ENCODE measurements at places on chromosomes 6 and 20.

- DNase-seq, result no peak
Measured at GRCh38 chr20:7654231-7654630, 286.0 kb downstream of the HAO1 start.

GRCh38 chr6:7107578-7108195, at the start of gene RREB1:
Gene RREB1 (plus strand): TSS chr6:7107961. CDS start chr6:7181912, 73,951 bp downstream.
- DNase-seq, result peak; percentile 86

DNA sequence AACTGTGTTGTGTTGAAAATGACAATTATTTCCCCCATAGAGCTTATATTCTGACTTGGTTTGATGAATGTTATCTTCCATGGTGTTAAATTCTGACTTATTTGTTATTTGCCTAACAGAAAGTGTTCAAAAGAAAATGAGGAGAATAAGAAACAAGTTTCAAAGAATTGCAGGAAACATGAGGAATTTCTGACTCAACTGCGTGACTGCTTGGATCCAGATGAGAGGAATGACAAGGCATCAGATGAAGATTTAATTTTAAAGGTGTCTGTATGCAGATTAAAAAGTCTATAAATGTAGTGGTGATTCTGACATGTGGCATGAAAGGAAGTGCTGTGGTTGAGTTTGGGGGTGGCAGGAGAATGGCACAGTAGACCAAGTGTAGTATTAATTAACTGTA, 50.6 kb downstream of the CCDC170 start:
- no peak for DNase-seq

GRCh38 chr6:28635547-28636158, 110.0 kb downstream of the GPX5 start:
- DNase-seq, result no peak

GRCh38 chr6:113451049-113451448, 406.1 kb upstream of the MARCKS start:
- no peak for DNase-seq

DNA sequence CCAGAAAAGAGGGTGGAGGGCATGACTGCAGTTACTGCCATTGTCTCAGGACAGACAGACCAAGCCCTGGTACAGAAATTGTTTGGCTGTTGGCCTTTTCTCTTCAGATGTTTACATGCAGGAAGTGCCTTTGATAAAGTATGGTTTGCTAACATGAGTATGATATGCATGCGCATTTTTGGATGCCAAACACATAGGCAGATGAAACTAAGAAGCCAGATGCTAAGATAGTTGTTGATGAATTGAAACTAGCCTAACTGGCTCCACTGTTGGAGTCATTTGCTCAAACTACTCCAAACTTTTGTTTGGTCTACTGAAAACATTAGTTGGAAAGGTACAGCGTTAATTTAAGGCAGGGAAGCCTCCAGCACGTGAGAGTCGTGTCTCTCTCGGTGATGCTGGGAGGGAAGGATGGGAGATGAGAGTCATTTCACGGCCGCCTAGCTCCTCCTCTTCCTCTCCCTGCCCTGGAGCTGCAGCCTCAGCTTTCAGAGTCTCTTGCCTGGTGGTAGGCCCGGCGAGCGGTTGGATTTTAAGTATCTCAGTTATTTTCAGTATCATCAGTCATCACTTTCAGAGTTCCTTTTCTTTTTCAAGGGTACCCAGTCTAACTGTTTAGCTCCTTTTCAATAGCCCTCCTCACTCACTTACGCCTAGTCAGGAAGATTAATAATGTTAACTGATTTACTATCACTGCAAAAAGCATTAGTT, 29.7 kb downstream of the RREB1 start:
- DNase-seq, result peak; percentile 77

DNA sequence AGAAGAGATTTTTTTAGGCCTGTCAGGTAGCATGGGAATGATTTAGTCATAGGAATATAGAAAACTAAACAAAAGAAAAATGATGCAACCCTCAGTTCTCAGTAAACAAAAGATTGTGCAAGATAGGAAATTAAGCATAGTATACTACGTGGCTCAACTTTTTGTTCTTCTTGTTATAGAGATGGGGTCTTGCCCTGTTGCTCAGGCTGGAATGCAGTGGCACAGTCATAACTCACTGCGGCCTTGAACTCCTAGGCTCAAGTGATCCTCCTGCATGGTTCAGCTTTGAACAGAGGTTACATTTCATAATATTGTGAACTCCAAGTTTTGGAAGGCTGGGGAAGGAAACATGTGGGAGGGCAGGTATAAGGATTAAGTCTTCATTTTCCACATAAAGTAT, 28.5 kb downstream of the SLX4IP start:
- no peak for DNase-seq

DNA sequence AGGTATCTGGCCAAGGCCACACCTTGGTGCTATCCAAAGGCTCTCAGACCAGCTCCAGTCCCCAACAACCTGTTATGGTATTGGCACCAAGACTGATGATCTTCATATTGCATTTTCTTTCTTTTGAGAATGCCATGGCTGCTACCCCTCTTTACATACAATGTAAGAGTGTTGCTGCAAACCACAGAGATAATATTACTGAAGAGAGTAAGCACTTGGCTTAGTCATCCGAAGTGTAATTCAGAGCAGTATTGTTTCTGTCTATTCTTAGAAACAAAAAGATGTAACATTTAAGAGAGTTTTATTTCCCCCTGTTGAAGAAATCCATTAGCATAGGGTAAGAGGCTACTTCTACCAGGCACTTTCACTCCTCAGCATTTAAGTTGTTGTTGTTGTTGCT, 212.5 kb downstream of the C6orf118 start:
- no peak for DNase-seq

- DNase-seq, result no peak
Measured at GRCh38 chr20:50605136-50605535, 86.2 kb downstream of the RIPOR3 start.

GRCh38 chr6:108403236-108403635, 108.4 kb downstream of the AFG1L start:
- DNase-seq, result no peak

DNA sequence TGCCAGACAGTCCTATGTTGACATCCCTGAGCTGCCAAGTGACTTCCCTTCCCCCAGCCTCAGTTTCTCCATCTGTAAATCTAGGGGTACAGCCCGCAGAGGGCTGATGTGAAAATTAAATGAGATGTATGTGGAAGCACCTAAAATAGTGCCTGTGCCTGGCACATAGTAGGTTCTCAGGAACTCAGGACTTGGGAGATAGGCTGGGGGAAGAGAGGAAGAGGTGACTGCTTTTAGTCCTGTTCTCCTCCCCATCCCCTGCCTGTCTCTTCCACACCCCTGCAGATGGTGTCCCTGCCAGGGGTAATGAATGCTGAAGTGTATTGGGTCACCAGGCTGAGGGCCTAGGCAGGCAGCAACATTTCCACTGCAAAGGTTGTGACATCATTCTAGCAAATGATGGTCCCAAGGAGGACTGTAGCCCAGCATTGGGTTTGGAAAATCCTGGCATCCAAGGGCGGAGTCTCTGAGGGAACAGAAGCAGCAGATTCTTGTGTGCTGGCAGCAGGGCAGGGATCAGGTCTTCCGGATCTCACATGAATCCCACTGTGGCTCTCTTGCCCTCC, 1.8 kb downstream of the SNPH start:
- no peak for DNase-seq

- no peak for DNase-seq
Measured at GRCh38 chr20:62200491-62201172, 17.8 kb downstream of the MTG2 start.

DNA sequence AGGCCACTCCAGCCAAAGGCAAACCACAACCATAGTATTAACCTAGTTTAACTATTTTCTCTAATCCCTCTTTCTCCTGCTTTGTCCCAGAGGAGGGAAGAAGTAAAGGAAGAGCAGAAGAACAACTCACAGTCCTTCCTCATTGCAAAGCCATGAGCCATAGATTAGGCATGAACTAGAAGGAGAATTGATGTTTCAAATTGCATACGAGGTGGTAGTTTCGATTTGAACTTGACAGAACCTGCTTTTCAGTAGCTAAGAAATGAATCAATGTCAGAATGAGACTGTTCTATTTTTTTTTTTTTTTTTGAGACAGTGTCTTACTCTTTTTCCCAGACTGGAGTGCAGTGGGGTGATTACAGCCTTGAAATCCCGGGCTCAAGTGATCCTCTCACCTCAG, 48.3 kb downstream of the PROKR2 start:
- DNase-seq, result no peak

DNA sequence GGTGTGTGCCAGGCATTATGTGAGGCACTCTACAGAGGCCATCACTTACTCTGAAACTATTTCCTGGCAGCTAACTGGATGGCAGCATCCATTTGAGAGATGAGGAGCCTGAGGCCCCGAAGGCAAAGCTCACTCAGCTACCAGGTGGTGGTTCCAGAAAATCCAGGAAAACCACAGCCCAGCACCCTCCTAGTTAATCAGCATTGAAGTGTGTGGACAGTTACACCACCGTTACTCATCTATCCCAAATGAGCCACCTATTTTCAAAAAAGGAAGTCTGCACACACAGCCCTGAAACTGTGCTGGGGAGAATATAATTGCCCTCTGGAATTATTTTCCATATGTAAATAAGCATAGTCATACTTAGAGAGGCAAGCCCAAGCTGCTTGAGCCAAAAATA, 67.4 kb downstream of the CNBD2 start:
- no peak for DNase-seq

DNA sequence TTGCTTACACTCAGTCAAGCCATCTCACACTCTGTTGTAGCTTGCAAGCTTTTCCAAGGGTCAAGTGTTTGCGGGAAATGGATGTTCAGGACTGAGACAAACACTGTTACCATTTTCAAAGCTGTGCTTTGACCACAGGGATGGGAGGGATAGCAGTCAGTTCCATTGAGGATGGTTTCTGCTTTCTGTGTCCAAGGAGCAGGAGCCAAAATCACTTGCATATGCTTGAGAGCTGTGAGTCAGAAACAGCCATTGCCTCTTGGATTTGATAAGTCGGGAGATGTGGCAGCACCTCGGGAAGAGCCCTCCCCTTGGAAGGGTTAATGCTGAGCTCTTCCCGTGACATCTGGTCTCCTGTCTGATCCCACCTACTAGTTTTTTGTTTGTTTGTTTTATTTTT, 85.2 kb downstream of the TCP11 start:
- no peak for DNase-seq

GRCh38 chr20:5626603-5627002, 123.6 kb upstream of the SHLD1 start:
- DNase-seq, result no peak

- no peak for DNase-seq
Measured at GRCh38 chr6:144278659-144279314, 6.3 kb upstream of the UTRN start.

- no peak for DNase-seq
Measured at GRCh38 chr6:21691685-21692346, 98.3 kb downstream of the SOX4 start.

DNA sequence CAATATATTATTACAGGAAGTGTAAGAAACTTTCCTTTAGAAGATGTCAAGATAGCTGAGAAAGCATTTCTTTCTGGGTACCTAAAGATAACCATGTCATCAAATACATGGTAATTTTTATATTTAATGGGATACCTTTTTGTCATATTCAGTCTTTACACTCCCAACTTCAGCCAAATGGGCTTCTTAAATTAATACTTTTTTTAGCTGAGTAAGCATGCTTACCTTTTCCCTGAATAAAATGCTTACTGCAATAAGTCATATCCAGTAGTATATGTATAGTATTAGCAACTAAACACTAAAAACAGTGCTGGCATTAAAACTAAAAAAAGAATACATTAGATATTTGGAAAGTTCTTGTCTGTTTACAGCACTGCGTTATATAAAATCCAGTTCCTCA, 17.4 kb upstream of the PBOV1 start:
- no peak for DNase-seq

DNA sequence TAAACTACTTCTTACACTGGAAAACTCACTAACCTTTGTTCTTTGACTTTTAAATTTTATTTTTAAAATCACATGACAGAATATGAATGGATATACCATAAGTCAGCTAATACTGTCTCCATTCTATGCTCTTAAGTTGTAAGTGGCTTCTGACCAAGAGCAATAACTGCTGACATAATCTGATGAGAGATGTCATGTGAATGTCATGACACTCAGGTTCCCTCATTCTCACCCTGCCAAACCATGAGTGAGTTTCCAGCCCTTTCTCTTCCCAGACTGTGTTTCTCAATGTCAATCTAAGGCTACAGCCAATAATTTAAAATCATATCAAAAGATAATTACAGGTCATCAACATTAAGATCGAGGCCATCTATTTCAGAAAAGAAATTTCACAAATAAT, 39.7 kb downstream of the KIF16B start:
- no peak for DNase-seq

DNA sequence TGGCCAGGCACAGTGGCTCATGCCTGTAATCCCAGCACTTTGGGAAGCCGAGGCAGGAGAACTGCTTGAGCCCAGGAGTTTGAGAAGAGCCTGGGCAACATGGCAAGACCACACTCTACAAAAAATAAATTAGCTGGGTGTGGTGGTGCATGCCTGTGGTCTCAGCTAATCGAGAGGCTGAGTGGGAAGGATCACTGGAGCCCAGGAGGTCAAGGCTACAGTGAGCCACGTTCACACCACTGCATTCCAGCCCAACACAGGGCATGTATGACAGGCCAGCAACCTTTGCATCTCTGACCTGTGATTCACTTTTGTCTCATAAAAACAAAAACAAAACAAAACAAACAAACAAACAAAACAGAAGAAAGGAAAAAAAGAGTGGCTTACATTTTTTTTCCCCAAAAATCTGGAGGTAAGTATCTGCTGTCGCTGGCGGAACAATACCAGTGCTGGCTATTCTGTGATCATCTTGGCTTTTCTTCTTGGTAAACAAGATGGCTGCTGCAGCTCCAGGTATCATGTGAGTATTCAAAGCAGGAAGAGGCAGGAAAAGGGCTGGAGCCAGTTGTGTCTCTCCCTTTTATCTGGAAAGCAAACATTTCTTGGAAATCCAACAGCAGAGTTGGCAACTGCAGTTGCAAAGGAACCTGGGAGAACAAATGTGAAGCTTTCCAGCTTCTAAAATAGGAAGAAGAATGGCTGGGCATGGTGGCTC, 40.4 kb upstream of the ZMYND8 start:
- no peak for DNase-seq

- no peak for DNase-seq
Measured at GRCh38 chr20:63381781-63382431, 20.8 kb upstream of the CHRNA4 start.

DNA sequence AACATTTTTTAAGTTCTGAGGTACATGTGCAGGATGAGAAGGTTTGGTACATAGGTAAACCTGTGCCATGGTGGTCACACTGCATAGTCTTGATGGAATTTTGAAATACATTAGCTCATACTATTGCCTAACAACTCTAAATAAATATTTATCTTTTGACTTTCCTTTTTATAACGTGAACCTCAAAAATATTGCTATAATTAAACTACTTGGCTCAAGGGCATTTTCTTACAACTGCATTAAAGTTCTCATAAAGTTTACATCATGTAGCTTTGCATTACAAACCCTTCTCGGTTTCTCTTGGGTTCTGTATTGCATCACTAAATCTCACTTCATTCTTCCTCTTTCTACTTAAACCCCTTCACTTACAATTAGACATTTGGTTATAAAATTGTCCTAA, 636.0 kb upstream of the PTCHD4 start:
- DNase-seq, result no peak

DNA sequence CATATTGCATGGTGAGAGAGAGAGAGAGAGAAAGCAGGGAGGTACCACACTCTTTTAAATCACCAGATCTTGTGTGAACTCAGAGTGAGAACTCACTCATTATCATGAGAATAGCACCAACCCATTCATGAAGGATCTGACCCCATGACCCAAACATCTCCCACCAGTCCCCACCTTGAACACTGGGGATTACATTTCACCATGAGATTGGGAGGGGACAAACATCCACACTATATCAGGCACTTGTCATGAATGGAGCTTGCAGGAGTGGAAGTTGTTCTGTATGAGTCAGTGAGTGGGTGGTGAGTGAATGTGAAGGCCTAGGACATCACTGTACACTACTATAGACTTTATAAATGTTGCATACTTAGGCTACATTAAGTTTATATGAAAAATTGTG, 47.7 kb upstream of the RNF182 start:
- DNase-seq, result no peak

Measured in tibial artery (tissue), 4 donors.